ENCODE measurements at places on chromosomes 3 and 15.
A peak's percentile ranks its signal among the peaks of the same experiment; 100 is the strongest.

- DNase-seq: no peak
Measured at GRCh38 chr3:49162751-49163419, 3.2 kb downstream of the CCDC71 start.

- no peak for DNase-seq
Measured at GRCh38 chr3:58180940-58181587, 29.7 kb downstream of the DNASE1L3 start.

- DNase-seq: peak; percentile 54
Measured at GRCh38 chr3:10198761-10199649, 34.3 kb downstream of the IRAK2 start.

DNA sequence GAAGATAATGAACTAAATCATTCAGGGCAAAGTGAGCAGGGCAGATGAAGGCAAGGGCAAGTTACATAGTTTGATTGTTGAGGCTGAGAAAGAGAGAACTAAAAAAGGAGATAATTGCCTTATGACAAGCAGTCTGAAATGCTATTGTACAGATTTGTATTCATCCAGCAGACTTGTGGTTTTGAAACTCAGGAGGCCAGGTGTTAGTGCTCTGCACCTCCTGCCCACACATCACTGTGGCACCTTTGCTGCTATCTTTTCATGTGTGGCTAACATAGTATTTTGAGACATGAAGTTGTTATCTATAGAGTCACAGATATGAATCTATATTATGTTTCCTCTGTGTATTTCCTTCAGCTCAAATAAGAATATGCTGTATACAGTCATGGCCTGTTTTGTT lies 24.3 kb upstream of the SUCLG2 start:
- DNase-seq: no peak

GRCh38 chr3:17033516-17034168 lies 148.9 kb downstream of the PLCL2 start:
- peak; percentile 19 for DNase-seq

DNA sequence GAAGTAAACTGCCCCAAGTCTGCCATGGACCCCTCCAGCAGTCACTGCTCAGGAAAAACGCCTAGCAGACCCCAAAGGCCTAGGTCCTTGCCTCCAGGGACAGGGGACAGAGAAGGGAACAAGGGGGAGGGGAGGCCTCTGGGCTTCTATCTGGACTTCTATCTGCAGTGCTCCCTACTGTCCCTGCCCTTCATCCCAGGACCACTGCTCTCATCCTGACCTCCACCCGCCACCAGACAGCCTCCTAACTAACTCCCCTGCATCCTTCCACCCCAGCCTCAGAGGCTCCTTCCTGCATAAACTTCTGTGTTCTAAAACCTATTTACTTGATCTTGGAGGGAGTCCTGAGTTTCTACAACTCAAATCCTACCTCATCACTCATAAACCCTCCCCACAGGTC lies 25.4 kb downstream of the SEMA7A start:
- DNase-seq: no peak

DNA sequence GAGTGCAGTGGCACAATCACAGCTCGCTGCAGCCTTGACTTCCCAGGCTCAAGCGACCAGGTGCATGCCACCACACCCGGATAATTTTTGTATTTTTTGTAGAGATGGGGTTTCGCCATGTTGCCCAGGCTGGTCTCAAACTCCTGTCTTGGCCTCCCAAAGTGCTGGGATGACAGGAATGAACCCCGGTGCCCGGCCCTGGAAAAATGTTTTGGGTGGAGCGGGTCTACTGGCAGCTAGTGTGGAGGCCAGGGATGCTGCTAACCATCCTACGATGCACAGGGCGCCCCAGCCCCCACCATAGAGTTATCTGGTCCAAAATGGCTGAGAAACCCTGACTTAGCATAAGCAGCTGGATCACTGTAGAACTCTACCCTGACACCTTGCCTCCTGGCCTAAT lies 35.4 kb downstream of the NIPA2 start:
- DNase-seq: no peak

DNA sequence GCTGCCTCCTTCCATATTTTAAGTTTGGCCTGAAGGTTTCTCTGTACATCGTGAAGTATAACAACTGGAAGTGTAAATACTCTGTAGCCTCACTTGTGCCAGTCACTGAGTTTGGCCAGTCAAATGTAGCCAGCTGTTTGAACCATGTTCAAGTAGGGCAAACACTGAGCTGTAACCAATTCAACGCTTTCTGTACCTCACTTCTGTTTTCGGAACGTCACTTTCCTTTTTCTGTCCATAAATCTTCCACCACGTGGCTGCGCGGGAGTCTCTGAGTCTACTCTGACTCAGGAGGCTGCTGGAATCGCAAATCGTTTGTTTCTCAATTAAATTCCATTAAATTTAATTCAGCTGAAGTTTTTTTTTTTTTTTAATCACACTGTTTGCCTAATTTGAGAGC lies 88.8 kb upstream of the RARB start:
- no peak for DNase-seq

GRCh38 chr15:98394546-98394945 lies 253.8 kb upstream of the IGF1R start:
- no peak for DNase-seq

DNA sequence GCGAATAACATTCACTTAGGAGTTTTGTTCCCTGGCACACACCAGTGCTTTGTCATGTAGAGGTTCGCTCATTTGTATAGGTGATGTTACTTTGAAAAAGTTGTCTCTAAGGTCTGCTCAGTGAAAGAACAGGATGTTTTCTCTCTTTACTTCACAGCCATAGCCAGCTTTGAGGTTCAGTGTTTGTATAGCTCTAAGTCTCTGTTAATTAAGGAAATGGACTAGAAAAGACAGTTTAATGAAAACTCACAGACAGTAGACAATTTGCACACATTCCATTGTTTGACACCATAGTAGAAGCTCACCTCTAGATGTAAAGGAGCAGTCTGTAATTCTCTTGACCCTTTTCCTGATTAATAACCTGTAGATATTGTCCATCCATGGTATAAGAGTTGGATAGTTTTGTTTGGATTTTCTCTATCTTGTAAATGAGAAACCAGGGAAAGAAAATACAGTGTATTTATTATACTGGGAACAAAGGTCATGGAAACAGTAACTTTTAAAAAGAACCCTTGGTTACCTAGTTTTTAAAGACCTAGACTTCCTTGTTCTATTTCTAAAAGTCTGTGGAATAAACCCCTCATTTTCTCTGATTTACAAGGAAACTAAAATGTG lies 50.4 kb downstream of the PDE8A start:
- no peak for DNase-seq

DNA sequence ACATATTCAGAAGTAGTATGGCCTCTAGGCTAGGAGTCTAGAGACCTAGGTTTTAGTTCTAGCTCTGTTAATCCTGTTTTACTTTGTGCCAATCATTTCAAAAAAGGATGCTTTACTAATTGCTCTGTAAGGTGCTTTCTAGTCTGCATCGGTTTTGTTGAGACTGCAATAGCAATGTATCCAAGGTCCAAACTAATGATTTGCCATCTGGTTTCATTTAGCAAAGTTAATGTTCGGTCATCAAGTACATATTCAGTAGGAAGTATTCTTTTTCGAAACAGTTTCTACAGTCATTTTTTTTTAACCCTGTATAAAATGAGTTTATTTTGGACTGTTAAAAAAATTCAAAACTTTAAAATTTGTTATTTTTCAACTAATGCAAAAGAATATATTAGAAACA lies 2.0 kb upstream of the GALK2 start:
- DNase-seq: no peak

DNA sequence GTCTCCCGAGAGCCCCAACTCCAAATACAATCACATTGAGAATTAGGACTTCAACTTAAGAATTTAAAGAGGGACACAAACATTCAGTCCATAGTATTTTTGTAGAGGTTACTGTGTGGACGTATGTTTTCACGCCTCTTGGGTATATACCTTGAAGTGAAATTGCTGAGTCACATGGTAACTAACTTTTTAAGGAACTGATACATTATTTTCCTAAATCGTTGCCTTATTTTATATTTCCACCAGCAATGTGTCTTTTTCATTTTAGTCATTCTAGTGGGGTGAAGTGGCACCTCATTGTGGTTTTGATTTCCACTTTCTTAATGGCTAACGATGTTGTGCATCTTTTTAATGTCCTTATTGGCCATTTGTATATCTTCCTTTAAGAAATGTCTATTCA lies 11.8 kb downstream of the PARP15 start:
- no peak for DNase-seq

GRCh38 chr3:153429821-153430220 lies 267.8 kb downstream of the RAP2B start:
- DNase-seq: no peak

DNA sequence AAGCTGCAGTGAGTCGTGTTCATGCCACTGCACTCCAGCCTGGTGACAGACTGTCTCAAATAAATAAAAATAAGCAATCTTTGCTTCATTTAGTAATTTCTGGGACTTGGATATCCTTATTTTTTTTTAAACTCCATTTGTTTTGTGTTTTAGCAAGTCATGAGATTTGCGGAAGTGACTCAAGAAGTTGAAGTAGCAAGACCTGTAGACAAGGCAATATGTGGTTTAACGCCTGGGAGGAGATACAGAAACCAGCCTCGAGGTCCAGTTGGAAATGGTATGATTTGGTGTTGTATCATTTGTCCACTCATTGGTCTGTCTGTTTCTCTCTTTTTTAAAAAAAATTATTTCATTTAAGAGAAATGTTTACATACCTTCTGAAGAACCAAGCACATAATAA lies 16.6 kb upstream of the RPLP1 start:
- DNase-seq: no peak

GRCh38 chr15:94387849-94388441 lies 156.6 kb downstream of the MCTP2 start:
- DNase-seq: peak; percentile 22

- no peak for DNase-seq
Measured at GRCh38 chr15:60737217-60737616, 258.3 kb upstream of the ICE2 start.

GRCh38 chr3:55309336-55309735 lies 177.8 kb downstream of the WNT5A start:
- no peak for DNase-seq

DNA sequence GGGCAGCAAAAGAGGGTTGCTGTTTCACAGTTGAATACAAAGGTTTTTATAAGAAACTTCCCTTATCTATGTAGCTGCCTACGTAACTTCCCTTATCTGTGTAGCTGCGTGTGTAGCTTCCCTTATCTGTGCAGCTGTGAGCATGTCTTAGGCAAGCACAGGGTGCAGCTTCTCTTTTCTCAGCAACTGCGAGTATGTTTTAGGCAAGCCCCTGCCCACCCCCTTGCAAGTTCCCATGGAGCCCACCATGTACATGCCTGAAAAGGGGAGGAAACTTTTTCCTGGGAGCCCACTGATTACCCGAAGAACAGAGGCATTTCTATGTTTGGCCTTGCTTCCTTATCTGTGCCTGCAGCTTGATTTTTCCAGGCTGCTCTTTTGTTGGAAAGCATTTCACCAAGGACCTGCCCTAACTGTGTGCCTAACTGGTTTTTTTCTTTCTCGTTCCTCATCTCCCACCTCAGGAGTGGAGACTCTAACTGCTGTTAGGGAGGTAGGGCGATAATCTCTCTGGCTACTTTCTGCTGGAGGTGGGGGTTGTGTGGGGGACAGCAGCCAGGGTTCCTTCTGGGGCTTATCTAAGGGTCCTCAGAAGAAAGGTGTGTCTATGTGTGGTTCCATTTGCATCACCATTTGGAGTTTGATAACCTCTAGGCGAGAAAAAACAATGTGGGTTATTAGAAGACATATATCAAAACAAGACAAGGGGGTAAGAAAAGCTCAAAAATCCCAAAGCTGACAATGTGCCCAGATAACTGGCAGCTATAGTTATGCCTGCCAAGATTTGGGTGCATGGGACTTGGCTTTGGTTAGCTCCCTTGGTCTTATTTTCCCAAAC lies 26.0 kb downstream of the SORD start:
- no peak for DNase-seq

DNA sequence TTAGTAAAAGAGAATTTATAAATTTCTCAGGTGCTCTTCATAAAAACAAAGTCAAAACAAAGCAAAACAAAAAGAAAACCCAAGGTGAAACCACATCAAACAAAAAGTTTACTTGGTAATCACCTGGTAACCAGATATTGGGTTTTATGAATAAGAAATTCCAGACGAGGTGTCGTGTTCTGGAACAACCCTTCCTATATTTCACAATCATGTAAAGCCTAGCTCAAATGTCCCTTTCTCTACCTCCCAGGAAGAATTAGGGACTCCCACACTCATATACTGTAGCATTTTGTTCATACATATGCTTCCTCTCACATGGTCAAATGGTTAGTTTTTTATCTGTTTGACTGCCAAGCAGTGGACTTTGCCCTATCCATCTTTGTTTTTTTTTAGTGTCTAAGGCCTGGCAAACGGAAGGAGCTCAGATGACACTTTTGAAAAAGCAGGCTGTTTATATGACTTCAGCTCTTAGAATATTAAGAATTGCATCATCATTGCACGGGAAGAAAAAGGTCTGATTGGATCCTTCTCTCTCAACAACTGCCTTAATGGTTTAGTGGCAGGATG lies 326.7 kb upstream of the TBL1XR1 start:
- DNase-seq: no peak

DNA sequence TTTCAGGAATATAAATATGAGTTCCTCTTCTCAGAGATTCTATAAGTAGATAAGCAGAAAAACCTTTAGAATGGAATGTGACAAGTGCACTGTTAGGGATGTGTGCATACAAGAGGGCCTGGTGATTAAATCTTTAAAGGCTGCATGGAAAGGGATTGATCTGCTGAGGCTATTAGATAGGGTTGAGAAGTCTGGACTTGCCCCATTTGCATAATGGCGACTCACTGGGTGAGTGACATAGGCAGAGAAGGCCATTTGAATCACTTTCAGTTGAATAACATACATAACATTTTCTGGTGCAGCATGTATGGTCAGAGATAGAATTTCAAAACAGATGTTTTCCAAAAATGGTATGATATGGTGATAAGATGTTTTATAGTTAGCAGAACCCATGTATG lies 156.9 kb downstream of the ZNF621 start:
- no peak for DNase-seq
